Stimulated activated CD8-positive, alpha-beta memory T cell treated with anti-CD3 and anti-CD28 coated beads, Interleukin-4, amount 100 ng/mL, for 1 hour (primary cell): ENCODE measurements at places on chromosomes 11 and 22.
A peak's percentile ranks its signal among the peaks of the same experiment; 100 is the strongest.

DNA sequence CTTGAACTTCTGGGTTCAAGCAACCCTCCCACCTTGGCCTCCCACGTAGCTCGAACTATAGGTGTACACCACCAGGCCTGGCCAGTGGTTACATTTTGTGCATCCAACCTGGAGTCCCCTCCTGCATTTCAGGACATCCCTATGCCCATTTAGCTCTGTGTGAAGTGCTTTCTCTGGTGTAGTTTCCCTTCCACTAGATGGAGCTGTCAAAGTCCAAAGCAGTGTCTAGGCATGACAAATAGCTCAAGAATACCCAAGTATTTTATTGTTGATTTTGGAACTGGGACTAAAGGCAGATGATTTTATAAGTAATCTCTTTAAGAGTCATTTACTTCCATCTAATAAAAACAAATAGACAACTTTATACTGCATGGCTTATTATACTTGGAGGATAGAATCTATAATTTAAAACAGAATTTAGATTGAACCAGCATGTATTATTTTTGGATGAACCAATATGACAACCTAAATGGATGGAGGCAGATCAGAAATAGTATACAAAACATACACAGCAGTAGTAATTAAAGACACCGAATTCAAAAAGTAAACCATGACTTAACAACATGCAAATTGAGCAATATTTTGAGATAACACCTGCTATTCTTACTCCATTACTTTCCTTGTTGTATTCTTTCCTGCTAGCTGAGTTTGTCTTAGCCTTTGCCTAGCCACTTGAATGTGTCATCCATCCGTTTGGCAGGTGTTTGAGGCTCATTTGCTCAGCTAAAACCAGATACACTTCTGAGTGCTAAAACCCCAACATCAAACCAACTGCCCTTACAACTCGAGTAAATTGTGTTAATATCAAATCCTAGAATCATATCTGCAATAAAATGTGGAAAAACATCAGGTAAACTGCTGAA is 37.7 kb downstream of the EIF4ENIF1 start:
- DNase-seq: no peak

DNA sequence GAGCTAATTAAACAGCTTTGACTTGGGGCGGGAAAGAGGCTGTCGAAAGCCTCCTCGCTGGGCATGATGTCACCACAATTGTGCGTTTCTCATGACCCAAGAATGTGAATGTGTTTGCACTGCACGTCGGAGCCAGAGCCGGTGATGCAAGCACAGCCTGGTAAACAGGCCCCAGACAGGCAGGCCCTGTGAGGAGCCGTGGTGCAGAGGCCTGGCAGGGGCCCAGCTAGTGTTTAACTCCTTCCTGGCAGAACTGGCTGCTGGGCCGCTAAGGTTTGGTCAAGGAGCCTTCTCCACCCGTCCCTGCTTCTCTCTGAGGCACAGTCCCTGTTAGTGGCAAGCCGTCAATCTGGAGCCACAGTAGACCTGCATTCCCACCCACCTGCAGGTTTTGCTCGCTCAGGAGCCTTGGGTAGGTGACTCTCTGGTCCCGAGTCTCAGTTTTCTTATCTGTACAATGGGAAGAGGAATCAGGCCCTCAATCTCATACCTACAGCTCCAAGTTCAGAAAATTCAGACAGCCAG is 25.4 kb upstream of the SMTN start:
- no peak for DNase-seq

DNA sequence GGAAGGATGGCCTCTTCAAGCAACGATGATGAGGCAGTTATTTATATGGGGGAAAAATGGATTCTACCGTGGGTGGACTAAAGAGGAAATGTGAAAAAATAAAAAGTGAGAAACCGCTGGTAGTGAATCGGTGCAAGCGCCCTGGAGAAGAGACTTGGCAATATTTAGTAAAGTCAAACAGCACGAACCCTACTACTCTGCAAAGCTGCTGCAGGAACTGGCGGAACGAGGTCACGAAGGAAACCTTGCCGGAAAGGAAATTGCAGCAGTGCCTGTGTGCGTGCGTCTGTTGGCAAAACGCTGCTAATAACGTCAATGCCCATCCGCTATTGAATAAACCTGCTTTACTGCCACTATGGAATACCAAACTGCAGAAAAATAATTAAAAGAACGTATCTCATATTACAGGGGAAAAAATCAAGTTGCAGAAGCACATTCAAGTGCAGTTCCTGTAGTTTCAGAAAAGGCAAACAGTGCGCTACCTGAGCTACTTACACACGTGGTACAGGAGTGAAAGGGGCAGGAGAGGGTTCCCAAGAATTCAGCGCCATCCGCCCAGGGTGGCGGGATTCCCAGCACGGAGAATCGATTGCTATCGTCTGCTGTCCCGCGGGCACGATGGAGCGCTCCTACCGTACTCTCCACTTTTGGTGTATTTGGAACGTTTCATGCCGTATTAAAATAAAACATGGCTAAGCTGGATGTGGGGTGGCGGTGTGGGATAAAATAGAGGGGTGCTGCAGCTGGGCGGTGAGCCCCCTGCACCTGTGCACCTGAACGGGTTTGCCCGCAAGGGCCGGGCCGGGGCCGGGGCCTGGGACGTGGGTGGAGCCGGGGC is 585 bp upstream of the NADSYN1 start:
- DNase-seq: peak; percentile 9

DNA sequence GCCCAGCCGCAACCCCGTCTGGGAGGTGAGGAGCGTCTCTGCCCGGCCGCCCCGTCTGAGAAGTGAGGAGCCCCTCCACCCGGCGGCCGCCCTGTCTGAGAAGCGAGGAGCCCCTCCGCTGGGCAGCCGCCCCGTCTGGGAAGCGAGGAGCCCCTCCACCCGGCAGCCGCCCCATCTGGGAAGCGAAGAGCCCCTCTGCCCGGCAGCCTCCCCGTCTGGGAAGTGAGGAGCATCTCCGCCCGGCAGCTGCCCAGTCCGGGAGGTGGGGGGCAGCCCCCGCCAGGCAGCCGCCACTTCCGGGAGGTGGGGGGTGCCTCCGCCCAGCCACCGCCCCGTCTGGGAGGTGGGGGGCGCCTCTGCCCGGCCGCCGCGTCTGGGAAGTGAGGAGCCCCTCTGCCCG is 70.6 kb downstream of the STK33 start:
- DNase-seq: no peak

DNA sequence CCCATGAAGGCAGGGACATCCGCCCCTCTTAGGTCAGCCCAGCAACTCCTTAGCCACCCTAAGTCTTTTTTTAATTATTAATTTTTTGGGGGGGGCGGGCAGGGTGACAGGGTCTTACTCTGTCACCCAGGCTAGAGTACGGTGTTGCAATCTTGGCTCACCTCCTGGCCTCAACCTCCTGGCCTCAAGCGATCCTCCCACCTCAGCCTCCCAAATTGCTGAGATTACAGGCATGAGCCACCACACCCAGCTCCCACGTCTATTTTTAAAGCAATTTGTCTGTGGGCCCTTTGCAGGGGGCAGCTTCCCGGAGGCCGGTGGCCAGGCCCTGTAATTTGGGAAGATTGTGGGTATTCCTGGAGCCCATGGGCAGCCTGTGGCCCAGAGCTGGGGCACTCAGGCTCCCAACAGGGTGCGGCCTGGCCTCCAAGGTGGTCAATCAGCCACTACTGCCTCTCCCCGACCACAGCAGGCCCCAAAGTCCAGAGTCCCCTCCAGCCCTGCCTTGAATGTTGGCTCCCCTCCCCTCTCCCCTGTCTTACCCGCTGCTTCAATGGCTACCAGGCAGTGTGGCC is 27.2 kb downstream of the CREB3L1 start:
- no peak for DNase-seq

DNA sequence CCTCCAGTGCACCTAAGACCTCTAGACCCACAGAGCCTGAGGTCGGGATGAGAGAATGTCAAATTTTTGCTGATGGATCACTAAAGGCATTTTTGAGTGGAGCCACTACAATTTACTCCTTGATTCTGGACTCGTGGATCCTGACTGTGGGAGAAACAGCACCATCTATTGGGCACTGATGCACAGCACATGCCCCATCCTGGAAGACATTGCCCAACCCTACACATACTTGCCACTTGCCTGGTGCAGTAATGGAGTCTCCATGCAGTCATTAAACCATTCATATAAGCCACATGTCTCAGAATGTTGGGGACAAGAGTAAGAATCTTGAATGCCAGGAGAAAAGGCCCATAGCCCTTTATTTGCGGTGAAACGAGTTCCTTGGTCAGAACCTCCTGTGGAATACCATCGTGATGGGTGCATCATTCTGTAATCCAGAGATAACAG is 103.9 kb downstream of the GGTLC2 start:
- no peak for DNase-seq

DNA sequence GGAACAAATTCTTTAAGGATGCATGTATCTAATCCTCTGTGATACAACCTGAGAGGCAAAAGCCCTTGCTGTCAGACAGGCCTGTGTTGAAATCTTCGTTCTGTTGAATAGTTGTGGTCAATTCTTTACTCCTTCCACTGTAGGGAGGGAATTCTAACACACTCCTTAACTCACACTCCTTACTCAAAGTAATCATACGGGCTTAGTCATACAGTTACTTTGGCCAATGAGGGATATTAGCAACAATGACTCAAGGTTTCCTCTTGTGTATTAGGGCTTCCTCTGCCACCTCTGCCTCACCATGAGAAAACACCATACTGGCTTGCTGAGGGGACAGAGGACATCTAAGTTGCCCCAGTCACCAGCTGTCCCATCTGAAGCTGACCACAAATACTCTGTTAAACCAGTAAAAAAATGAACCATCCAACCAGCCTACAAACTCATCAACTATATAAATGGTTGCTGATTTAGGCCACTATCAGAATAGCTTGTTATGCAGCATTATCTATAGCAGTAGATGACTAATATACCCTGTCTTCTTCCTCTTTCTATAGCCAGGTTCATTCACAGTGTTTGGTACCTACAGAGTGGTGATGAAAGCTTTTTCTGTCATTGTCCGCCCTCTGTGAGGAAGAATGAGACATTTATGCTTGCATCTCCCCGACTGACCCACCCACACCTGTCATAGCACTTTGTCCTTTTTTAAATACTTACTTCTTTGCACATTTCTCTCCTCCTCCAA is 322.8 kb upstream of the SYN3 start:
- no peak for DNase-seq

- DNase-seq: no peak
These were observed 1.0 kb upstream of the MAPK12 start for GRCh38 chr22:50262460-50262911.

DNA sequence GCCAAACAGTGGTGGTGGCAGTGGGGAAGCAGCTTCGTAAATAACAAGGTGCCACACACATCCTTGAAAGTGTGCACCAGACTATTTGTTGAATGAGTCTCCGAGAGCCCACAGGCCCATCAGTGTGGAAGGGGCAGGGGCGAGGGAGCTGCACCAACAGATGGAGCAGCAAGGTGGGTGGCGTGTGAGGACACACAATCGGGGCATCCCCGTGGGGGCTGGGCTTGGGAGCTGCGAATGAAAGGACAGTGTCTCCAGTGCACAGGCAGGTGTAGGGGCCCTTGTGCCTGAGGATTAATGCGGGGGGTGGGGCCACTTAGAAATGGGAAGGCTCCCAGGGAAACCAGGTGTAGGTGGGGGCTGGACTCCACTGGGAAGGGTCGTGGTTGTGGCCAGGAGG is 2.8 kb downstream of the NRXN2 start:
- no peak for DNase-seq

- no peak for DNase-seq
These were observed 131.8 kb downstream of the FEZ1 start for GRCh38 chr11:125364121-125364826.

- no peak for DNase-seq
These were observed 31.0 kb upstream of the AMOTL1 start for GRCh38 chr11:94737171-94737611.

DNA sequence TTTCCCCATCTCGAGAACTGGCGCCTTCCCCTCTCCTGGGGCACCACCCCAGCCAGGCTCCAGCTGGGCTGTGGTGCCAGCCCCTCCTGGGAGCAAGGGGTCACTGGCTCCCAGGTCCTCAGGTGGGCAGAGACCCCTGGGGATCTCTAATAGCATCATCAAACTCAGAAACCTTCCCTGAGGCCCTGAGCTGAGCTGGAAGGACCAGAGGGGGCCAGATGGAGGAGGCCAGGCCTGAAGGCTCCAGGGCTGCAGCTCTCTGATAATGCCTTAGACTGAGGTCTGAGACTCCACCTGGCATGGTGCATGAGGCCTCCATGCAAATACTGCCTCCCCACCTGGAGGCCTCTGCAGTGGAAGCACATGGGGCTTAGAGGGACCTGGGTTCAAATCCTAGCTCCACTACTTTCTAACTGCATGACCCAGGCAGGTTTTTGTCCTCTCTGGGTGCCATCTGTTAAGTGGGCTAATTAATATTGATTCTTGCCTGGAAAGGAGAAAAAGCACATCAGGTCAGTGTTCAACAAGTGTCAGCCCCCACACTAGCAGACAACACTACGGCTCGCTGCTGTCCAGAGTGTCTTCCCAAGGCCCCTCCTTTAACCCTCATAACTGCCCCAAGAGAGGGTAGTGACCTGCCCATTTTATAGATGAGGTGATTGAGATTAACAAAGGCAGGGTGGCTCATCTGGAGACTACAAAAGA is 1.5 kb downstream of the MAPK8IP1 start:
- DNase-seq: no peak

GRCh38 chr11:71170624-71171423 is 81.6 kb downstream of the SHANK2 start:
- no peak for DNase-seq

- no peak for DNase-seq
These were observed 4.0 kb upstream of the MCAM start for GRCh38 chr11:119320776-119321524.

GRCh38 chr11:77104727-77105126 is 2.1 kb downstream of the OMP start:
- no peak for DNase-seq

GRCh38 chr11:122812638-122813037 is 25.7 kb upstream of the CRTAM start:
- no peak for DNase-seq

DNA sequence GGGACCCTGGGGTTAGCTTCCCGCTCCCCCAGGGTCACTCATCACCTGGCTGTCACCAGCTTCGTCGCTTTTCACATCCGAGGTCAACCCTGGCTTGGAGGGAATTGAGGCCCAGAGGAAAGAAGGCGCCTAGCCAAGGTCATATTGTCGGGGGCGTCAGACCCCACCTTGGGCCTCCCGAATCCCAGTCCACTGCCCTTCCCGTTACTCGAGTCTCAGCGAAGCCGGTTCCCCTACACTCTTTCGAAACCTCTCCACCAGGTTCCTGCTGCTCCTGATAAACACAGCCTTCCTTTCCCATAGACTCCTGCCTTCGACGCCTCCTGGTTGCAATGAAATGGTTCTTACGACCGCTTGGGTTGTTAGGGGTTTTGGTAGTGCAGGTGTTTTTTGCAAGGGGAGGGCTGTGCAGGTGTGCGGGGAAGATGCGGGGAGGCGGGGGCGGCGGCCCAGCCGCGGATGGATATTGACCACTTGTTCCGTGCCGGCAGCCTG is 642 bp downstream of the NAA40 start:
- DNase-seq: no peak

- DNase-seq: no peak
These were observed 2.0 kb downstream of the LRRC32 start for GRCh38 chr11:76668362-76669155.
